CD4-positive, alpha-beta T cell (primary cell): ENCODE measurements at places on chromosomes 1 and 21.

GRCh38 chr1:228989176-228989575 lies 253.9 kb downstream of the RHOU start:
- DNase-seq, result no peak

DNA sequence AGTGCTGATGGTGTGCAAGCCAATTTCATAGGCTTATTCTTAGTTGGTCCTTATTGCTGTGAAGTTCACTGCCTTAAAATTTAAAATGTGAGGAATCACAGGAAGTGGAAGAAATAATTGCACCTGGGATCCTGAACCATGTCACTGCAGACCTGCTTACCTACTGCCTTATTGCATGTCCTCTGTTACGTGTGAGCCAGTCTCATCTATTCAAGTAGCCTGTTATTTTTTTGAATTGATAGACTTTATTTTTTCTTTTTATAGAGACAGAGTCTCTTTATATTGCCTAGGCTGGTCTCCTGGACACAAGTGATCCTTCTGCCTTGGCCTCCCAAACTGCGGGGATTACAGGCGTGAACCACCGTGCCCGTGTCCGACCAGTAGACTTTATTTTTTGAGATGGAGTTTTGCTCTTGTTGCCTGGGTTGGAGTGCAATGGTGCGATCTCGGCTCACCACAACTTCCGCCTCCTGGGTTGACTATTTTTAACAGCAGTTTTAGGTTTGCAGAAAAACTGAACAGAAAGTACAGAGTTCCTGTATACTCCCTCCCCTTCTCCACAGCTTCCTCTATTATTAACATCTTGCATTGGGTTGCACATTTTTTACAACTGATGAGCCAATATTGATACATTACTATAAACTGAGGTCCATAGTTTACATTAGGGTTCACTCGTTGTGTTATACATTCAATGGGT lies 14.0 kb upstream of the DISC1 start:
- peak; percentile 32 for DNase-seq

DNA sequence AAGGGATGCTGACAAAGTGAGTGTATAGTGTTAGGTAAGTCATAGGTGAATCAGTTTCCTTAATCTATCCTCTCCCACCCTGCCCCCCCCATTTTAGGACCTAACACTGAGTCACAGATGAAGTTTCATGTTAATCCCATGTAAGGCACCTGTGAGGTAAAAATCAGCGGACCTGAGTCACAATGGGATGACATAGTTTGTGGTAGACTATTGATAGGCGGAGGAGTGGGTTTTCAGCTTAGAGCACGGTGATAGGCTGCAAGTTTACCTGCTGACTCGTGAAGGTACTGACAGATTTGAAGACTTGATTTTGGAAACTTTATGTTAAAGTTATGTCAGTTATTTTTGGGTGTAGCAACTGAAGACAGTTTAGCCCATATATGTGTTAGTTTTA lies 1.7 kb downstream of the TOR1AIP1 start:
- DNase-seq, result peak; percentile 87

DNA sequence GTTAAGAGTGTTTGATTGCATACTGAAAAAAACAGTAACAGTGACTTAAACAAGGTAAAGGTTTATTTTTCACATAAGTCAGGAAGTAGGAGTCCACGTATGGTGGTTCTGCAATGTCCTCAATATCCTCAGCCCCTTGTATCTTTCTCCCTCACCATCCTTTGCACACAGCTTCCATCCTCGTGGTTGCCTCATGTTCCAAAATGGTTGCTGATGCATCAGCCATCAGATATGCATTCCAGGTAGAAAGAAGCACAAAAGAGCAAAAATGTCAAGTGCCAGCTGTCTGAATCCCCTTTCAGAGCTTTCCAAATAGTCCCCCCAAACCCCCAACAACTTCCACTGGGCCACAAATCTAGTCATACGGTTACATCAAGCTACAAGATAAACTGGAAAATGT lies 138.1 kb downstream of the SYF2 start:
- DNase-seq, result no peak

GRCh38 chr1:232589812-232590743 lies 39.9 kb downstream of the SIPA1L2 start:
- DNase-seq, result no peak

DNA sequence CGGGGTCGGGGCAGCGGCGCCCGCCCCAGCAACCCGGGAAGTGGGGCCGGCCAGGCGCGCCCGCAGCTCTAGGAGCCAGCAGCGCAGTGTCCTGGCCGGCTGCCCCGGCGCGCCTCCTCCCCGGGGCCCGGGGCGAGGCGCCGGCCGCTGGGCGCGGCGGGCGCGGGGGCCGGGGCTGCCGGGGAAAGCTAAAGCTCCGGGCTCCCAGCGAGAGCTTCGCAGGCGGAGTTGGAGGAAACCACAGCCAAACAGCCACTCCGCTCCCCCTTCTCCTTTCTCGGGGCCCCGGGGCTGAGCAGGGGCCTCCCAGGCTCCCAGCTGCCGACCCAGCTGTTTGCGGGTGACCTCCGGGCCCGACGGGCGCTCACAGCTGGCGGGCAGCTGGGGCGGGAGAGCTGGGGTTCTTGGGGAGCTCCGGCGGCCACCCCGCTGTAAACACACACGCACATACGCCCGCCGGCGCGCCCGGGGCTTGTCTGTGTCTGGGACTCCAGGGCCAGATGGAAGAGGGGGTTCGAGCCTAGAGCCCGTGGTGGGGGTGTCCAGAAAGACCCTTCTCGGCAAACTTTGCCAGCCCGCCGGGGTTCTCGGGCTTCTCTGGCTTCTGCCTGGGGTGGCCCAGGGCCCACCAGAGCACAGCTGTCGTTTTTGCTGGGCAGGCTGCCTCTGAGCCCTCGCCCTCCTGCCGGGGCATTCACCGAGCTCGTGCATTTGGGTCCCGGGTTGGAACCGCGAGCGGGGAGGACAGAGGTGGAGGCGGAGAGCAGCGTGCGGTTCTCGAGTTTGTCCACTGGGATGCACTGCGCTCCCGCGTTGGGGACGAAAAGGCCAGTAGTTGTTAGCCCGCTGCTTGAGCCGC lies 1.5 kb downstream of the AJAP1 start:
- DNase-seq, result peak; percentile 0

DNA sequence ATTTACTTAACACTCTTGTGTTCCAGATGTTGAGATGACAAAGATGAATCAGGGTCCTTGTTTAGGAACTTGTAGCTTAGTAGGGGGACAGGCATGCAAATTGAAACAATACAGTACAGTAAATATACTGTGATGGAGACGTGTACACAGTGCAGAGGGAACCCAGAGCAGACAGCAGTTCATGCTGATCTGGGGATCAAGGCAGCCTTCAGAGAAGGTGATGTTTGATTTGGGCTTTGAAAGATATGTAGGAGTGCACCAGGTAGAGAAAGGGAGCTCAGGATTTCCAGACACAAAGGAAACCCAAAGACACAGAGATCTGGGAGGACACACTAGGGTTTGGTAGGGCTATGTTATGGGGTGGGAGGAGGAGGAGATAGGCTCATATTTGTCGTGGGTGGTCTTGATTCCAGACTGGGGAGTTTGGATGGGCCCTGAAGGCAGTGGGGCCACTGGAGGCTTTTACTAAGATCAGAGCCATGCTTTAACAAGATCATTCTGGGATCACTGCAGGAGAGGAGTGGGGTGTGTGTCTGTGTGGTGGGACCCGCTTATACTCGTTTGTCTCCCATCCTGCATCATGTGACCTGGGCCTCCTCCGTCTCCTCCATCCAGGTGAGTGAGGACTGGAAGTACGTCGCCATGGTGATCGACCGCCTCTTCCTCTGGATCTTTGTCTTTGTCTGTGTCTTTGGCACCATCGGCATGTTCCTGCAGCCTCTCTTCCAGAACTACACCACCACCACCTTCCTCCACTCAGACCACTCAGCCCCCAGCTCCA lies 7.8 kb downstream of the CHRNB2 start:
- no peak for DNase-seq

DNA sequence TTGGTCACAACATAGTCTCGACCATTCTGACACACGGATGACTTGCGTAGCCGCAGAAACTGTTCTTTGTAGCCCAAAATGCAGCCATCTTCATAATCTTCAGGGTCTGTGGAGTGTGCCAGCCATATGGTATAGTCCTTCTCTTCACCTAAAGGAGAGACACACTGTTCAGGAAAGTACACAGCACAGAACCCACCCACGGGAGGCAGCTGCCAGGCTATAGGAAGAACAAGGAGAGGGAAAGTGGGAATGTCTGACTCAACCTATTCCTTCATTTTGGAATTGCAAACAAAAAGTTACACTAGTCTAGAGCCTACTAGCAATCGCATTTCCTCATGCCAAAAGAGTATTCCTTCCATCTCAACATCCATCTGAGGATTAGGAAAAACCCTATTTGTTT lies 16.2 kb upstream of the MYBPHL start:
- DNase-seq, result no peak

DNA sequence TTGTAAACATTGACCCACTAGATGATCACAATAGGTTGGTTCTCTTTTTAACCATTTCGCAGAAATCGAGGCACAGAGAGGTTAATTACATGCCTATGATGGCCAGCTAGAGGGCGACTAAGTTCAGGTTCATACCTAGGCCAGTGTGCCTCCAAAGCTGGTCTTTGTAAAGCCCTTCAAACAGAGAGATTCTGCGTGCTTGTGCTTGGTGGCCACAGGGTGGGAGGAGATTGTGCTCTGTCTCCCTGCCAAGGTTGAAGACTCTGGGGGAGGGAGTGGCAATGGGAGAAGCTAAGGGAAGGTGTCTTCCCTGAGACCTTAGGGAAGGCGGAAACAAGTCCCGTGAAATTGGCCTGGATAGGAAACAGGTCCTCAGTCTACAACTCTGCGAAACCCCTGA lies 59.1 kb upstream of the RBM15 start:
- DNase-seq, result no peak

- no peak for DNase-seq
Observed at GRCh38 chr1:188170411-188170810, 1341.7 kb downstream of the PLA2G4A start.

- no peak for DNase-seq
Observed at GRCh38 chr1:227785094-227785804, 30.2 kb upstream of the PRSS38 start.

- DNase-seq, result no peak
Observed at GRCh38 chr1:226436472-226436854, 28.6 kb upstream of the PARP1 start.

- no peak for DNase-seq
Observed at GRCh38 chr1:50438945-50439344, 15.7 kb upstream of the DMRTA2 start.

DNA sequence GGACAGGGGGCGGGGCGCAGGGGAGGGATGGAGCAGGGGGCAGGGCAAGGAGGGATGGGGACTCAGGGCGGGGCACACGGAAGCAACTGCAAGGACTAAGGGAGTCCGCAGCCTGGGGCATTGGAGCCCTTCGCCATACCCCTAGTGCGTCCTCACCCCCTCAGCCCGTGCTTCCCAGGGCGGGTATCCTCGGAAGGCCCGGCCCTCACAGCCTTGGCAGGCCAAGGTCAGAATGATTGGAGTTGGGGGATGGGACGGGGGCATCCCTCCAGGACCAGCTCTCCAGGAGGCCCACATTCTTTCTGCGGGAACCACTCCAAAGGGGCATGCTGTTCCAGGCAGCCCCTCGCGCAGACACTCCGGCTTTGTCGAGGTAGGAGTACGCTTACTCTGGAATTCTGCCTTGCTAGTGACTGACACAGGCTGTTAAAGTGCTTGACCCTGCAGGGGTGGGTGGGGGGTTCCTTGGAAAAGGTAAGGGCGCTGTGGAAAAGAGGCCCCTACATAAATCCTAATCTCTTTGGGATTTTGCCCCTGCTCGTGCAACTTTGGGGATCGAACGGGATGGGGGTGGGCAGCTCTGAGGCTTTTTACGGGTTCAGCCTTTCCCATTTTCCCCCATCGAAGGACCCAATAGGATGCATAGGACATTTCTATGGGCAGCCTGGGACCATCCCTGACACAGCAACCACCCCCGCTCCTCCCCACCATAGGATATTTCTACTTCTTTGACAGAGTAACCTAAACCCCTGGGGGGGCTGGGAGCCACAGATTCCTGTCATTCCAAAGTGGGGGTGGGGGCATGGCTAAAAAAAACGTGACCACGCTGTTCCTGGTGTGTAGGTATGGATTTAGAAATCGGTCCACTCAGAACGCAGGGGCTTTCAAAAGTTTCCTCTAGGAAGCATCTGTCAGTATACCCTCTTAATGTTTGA lies 738 bp upstream of the TRIM11 start:
- DNase-seq, result no peak

DNA sequence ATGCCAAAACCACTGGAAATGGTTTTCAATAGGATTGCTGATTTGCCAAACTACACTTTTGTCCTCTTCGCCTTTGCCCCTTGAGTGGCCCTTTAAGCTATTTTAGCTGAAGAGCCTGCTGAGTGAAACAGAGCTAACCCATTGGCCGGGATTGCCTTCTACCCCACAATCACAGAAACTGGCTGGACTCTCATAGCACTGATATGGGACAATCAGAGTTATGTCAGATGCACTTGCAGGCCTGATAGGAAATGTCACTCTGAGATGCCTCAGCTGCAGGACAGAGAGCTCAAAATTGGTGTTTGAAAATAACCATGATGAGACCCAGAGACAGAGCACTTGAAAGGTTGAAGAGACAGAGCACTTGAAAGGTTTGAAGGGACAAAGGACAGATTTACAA lies 354.4 kb downstream of the BRINP2 start:
- no peak for DNase-seq
